ENCODE measurements at places on chromosomes 5 and 9.
A peak's percentile ranks its signal among the peaks of the same experiment; 100 is the strongest.

GRCh38 chr9:100160021-100160420, 61.0 kb downstream of the INVS start:
- no peak for DNase-seq

GRCh38 chr5:79544131-79544530, 30.2 kb upstream of the HOMER1 start:
- no peak for DNase-seq

DNA sequence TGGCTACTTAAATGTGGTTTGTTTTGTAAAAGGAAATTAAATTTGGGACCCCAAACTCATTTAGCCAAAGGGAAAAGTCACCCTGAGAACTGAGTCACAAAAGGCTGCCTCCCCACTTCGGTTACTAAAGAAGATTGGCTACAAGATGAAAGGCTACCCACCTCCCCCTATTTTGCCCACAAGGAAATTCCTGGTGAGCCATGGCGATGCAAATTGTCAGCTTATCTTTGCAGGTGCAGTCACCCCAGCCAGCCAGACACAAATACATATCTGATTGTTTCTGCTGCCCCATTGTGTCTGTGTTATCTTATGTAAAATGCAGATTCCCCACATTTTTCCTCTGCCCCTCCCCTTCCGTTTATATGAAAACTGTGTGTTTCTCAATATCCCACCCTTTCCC, 8.9 kb downstream of the PAEP start:
- no peak for DNase-seq

DNA sequence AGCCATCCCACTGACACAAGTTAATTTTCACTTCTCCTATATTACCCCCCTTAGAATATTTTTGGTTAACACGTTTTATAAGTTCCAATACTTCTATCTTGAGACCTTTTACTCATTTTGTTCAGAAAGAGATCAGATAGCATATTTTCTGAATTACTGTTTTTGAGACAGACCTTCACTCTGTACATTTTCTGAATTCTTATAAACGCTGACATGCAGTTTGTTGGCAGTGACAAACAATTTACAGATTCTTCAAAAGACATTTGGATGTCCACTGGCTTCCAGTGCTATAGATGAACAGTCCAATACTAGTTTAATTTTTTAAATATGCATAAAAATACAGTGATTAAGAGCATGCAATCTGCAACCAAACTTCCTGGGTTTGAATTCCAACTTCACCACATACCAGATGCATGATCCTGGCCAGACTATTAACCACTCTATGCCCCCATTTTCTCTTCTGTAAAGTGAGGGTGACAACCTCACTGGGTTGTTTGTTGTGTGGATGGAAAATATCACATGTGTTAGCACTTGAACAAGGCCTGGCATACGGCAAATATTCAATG, 142.1 kb downstream of the AGTPBP1 start:
- DNase-seq = no peak

GRCh38 chr9:36690412-36691168, 117.9 kb downstream of the MELK start:
- no peak for DNase-seq

GRCh38 chr5:144085381-144085780, 85.1 kb downstream of the YIPF5 start:
- no peak for DNase-seq

- DNase-seq = no peak
These were observed 15.3 kb upstream of the NOL6 start for GRCh38 chr9:33489066-33489465.

GRCh38 chr5:40628407-40628806, 51.3 kb upstream of the PTGER4 start:
- DNase-seq = no peak

GRCh38 chr9:88396836-88397577, 8.8 kb downstream of the SPIN1 start:
- no peak for DNase-seq

GRCh38 chr9:125537442-125538091, 169.4 kb downstream of the MAPKAP1 start:
- no peak for DNase-seq

GRCh38 chr5:13478831-13479465, 465.5 kb downstream of the DNAH5 start:
- no peak for DNase-seq

DNA sequence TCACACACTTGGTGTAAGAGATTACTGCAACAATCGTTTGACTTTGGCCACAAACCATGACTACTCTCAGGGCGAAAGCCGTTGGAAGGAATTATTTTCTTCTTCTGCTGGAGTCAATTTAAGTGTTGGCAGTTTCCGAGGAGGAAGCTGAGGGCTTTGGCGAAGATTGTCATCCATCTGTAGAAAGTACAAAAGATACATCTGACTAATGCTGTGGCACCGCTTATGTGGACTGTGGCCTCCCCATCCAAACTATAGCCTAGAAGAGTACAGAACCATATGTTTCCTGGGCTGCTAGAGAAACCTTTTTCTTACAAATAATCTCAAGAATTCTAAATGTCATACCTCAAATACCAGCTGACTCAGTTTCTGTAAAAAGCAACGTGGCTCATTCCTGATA, 7.4 kb downstream of the MTX3 start:
- no peak for DNase-seq

DNA sequence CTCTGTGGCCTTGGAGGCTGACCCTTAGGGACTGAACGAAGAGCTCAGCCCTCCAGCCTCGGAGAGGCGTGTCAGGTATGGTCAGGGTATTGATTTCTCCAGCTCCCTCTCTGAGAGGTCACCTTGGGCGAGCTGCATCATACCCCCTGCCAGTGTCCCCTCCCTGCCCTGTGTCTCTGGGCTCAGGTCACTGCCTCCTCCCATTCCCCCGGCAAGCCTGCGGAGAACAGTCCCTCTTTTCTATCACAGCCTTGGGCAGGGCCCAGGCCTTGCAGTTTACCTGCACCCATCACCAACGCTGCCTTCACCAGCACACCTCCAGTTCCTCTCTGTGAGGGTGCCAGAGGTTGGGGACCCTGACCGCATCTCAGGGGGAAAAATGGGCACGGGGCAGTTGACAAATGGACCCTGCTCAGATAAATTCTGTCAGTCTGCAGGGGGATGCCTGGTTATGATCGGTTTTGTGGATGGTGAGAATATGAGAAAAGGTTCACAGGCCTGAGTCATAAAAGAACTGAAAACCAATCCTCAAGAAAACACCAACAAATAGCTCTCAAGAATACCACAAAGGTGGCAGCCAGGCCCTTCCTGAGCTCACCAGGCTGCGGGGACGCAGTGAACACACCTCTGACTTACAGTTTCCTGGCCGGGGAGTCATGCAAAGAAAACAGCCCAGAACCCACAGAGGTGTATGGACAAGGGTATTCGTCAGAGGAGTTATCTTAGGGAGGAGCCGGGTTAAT, 24.7 kb upstream of the RXRA start:
- no peak for DNase-seq

GRCh38 chr5:122077366-122078115, 518 bp downstream of the LOX start:
- DNase-seq = no peak

DNA sequence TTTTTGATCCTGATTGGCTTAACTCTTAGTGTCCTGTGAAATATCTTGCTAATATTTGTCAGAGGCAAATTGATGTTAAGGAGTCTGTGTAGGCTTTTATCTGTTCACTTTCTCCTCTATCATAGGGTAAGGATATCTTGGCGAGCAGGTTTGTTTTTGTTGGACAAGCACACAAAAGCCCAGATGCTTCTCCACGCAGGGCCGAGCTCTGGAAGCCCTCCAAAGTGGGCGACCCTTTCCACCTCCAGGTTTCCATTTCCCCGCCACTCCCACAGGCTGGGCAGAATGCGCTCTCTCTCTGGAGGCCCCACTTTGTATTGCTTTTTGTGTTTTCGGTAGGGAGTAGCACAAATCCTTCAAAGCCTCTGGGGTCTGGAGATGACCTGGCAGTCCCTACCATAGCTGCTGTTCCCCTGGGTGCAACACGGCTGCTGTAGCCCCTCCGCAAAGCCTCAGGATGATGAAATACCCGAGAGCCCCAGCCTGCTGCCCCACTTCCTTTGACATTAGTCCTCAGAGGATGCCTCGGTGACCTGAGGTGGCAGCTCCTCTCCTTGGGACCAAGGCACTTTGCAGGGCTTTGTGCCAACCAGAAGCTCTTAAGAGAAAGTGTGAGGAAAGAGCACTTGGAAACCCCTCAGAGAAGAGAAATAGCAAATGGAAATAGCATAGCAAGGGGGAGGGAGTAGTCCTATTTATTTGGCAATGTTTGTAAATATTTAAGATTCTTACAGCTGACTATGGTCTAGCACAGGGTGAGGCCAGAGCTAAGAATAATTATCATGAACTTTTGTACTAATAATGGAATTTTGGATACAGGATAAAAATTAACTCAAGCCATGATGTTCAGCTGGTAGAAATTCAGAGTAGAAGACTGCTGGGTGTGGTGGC, 122.8 kb downstream of the ARHGEF28 start:
- no peak for DNase-seq

GRCh38 chr5:175306381-175306780, 137.6 kb downstream of the DRD1 start:
- no peak for DNase-seq

DNA sequence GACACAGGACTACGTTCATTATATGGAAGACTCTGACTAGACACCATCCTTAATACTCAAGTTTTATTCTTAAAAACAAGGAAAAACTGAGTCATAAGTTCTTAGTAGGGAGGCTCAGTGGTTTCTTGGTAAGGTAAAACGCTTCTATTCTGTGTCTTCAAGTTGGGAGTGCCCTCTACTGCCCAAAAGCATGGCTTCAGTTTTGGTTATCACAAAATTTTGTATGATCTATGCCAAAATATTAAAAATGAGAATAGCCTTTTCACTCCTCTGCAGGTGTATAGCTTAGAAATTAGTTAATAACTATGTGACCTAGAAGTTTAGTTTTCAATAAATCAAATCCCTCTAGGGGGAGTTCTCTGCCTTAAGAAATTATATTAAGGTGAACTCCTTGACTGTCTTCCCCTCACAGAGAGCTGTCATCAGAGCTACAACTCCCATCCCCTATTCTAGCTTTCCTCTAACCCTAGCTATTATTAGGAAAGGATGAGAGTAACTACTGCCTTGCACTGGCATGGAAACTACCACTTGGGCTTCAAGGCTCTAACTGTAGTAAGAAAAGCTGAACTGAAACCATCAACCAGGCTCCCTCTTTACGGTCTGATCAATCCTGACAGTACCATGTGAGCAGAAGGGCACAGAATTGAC, 189.7 kb downstream of the GNAQ start:
- DNase-seq = no peak

GRCh38 chr5:155926031-155926430, 400.9 kb upstream of the SGCD start:
- no peak for DNase-seq

DNA sequence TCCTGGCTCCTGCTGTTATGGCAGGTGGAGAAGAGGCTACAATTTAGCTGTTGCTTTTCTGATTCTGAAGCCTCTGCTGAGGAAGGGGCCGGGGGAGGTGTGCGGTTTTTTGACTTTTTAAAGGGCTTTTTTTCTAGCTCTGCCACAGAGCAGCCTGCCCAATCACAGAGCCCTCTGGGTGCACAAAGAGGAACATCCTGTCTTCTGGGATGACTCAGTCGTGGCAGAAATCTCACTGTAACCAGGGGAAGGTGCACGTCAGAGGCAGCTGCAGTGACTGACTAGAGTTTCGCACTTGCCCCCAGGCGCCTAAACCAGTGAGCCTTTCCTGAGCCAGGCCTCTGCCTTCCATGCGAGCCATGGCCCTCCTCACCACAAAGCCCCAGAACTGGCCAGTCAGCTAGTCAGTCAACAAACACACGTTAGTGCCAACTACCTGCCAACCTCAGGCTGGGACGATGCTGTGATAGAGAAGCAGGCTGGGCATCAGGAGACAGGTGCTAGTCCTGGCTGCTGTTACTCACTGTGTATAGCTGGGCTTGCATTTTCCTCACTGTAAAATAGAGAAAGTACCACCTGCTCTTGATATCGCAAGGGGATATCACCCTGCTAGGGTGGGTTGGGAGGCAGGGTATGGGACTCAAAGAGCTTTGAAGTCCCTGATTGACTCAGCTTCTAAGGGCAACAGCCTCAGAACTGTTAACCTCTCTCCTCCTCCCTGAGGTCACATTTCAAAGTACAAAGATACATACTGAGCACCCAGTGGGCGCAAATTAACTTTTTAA, 2.2 kb downstream of the AKNA start:
- peak; percentile 56 for DNase-seq

DNA sequence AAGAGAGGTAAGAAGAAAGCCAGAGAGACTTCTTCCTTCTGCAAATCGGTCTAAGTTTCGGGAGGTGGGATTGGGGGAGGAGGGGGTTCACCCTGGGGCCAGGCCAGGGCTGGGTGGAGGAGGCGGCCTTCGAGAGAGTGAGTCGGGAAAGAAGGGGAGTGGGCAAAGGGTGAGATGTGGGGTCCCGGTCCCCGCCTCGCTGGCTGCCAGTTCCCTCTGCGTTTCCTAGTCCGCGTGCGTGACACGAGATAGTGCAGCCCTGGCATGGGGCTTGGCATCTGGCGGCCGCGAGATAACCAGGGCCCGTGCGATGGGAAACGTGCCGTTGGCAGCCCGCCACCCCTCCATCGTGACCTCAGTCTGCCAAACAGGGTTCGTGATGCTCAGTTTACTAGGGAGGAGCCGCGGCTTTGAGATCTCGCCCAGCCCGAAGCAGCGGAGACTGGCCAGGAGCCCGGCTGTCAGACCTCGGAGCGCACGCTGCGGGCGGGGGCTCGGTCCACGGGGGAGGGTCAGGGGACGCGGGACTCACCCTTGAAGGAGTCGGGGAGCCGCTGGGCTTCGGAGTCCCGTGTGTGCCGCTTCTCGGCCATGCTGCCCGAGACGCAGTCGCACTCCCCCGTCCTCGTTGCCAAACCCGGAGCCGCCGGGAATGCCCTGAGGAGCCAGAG, at the start of gene STOM:
Gene STOM (minus strand): TSS at position 656 of the 671 bp plus-strand sequence. CDS start 63 bp downstream, at position 593.
- DNase-seq = peak; percentile 60
